ENCODE measurements at places on chromosomes 12 and 14.

DNA sequence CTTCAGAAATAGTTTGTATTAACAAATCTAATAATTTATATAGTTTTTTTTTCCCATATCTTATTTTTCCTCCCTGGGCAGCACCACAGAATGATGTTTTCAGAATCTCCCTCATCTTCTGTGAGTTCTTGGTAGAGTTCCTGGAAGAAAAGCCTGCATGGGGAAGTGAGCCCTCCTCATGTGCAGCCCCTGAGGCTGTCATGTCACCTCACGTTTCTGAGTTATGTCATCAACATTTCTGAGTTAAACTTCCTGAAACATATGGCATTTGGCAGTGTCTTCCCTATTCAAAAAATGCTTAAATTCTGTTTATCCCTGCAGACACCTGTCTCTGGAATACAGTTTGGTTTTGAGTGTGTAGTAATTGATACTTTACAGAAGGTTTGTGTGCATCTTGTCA is 979.0 kb downstream of the TMEM121 start:
- DNase-seq = no peak

DNA sequence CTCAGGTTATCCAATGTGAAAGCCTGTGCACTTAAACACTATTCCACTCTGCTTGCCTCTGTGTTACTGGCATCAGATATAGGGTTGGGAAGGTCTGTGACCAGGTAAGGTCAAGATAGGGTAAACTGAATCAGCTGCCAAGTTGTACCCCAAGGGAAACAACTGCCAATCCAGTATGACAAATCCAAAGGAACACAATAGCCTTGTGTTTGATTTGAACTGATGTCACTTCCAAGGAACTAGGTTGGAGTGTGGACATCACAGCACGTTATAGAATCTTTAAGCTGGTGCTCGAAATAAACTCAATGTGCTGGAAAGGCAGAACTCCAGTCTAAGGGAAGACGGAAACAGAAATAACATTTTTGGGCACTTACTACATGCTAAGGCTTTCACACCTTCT is 223.4 kb upstream of the BTG1 start:
- no peak for DNase-seq

- DNase-seq = no peak
Observed at GRCh38 chr12:120402217-120402616, 33.3 kb upstream of the MSI1 start.

- no peak for DNase-seq
Observed at GRCh38 chr14:68408680-68409079, 384.2 kb downstream of the ZFP36L1 start.

- DNase-seq = no peak
Observed at GRCh38 chr12:127711108-127711507, 555.9 kb upstream of the TMEM132C start.

- no peak for DNase-seq
Observed at GRCh38 chr12:124861898-124862676, 1.6 kb downstream of the SCARB1 start.

DNA sequence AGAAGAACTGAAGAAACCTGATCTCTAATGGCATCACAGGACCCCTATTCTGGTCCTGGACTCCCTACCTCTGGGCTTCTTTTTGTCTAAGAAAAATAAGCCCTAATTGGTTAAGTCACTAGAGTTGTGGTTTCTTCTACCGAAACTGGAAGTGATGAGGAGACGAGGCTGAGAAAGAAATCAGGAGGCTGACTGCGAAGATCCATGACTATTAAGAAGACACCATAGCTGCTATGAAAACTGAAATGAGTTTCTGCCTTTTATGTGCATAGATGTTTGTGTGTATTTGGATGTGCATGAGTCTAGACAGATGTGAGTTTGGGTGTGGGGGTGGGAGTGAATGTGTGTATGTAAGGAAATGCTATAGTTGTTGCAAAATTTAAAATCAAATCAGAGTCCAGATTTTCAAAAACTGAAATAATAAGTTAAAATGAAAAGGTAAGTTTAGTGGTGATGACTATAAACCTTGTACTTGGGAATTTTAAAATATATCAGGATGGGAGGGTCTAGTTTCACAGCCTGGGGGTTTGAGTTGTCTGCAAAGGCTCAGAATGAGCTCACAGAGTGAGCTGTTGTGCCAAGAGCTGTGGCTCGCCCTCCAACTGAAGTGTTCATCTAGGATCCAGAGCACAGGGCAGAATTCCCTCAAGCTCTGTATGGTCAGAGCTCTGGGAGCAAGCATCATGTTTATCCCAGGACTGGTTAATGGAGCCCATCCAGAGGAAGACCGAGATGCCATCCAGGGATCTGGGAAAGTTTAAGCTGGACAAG is 94.9 kb downstream of the VCPKMT start:
- DNase-seq = no peak

- no peak for DNase-seq
Observed at GRCh38 chr12:123387508-123388176, 3.7 kb downstream of the KMT5A start.

- DNase-seq = no peak
Observed at GRCh38 chr14:83425138-83425537, 1891.5 kb upstream of the SEL1L start.

DNA sequence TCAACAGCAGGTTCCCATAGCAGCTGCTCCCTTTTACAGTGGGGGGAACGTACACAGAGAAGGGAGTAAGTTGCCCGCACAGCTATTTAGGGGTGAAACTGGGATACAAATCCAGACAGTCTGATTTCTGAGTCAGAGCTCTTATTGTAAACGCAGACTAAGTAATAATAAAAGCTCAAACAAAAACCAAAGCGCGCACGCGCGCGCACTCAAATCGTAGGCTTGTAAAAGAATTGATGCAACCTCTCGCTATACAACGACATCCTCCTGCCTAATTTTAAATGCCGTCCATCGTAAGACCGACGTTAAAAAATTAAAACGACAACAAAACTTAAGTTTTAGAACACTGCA is 747 bp upstream of the DACT1 start:
- peak; percentile 57 for DNase-seq

- no peak for DNase-seq
Observed at GRCh38 chr14:88902850-88903249, 78.4 kb downstream of the TTC8 start.

GRCh38 chr14:23078692-23079116 is 16.2 kb downstream of the ACIN1 start:
- no peak for DNase-seq

DNA sequence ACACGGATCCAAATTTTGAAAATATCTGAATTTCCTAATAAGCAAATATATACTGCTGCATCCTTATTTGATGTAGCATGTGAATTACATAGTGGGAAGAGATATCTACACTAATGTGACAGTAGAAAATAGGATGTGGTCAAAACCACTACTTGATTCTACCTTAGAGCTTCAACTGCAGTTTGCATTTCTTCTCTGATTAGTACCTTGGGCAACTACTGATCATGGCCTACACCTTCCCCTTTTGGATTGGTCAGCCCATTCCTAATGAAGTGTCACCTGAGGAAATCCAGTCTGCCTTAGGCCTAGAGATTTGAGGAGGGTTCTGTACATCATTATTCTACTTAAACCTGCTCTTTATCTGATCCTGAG is 10.7 kb downstream of the LLPH start:
- DNase-seq = no peak

DNA sequence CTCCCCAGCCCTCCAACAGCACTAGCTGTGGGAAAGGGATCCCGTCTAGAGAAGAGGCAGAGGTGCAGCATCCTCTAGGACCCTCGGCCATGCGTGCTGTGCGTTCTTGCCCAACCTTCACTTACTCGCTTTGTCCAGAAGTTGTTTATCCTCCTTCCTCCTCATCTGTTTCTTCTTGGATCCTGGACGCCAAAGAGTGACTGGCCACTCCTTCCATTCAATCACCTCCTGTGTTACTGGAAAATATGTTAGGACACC is 140.5 kb downstream of the ZFP36L1 start:
- no peak for DNase-seq

- no peak for DNase-seq
Observed at GRCh38 chr14:85038526-85039352, 491.2 kb upstream of the FLRT2 start.

DNA sequence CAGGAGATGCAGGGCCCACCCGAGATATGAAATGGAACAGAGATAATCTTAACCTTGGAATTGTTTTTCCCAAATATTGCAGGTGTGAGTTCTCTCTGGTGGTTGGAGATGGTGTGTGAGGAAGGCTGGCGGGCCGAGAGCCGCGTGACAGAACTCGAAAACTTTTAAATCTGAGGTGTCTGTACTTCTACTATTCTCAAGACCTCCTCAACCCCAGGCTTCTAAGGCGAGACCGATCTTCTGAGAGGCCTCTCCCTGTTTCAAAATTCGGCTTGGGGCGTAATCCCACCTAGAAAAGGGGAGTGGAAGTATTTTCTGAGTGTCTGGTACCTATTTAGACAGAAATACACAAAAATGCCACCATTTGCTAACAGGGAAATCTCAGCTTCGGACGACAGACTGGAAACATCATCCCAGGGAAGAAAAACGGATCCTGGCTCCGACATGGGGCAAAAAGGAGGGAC is 611 bp downstream of the SARNP start:
- DNase-seq = peak; percentile 38

DNA sequence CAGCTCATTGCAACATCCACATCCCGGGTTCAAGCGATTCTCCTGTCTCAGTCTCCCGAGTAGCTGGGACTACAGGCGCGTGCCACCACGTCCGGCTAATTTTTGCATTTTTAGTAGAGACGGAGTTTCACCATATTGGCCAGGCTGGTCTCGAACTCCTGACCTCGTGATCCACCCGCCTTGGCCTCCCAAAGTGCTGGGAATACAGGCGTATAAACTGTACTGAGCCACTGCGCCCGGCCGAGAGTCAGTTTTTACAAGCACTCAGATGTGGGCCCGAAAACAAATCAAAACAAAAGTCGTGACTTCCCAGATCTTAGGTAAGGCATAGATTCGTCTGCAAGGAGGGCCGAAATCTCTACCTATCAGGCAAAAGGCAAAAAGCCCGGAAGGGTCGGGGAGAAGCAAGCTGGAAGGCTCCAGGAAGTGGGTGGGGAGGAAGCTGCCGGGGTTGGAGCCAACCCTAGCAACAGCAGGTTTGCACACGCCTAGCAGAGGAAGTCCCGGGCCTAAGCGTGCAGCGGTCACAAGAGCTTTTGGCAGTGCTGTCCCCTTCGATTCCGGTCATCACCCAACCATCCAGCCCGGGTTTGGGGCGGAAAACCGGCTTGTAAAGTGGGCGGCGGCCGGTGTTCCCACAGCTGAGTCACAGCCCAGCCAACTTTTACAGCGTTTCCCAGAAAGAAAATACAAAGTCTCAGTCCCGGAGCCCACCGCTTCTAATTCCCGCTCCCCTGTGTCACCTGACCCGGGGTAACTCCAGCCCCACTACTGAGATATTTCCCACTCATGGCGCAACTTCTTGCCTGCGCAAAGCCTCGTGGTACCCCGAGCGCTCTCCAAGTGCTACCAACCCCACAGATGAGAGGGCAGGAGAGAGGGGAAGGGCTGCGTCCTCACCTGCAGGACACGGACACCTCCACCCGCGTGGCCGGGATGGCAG is 583 bp downstream of the CPNE8 start:
- peak; percentile 81 for DNase-seq

GRCh38 chr12:84912198-84913128 is at the start of gene SLC6A15:
TSS of gene SLC6A15 (minus strand) at chr12:84912799. CDS start at chr12:84892120, 20,679 bp downstream.
- peak; percentile 78 for DNase-seq

DNA sequence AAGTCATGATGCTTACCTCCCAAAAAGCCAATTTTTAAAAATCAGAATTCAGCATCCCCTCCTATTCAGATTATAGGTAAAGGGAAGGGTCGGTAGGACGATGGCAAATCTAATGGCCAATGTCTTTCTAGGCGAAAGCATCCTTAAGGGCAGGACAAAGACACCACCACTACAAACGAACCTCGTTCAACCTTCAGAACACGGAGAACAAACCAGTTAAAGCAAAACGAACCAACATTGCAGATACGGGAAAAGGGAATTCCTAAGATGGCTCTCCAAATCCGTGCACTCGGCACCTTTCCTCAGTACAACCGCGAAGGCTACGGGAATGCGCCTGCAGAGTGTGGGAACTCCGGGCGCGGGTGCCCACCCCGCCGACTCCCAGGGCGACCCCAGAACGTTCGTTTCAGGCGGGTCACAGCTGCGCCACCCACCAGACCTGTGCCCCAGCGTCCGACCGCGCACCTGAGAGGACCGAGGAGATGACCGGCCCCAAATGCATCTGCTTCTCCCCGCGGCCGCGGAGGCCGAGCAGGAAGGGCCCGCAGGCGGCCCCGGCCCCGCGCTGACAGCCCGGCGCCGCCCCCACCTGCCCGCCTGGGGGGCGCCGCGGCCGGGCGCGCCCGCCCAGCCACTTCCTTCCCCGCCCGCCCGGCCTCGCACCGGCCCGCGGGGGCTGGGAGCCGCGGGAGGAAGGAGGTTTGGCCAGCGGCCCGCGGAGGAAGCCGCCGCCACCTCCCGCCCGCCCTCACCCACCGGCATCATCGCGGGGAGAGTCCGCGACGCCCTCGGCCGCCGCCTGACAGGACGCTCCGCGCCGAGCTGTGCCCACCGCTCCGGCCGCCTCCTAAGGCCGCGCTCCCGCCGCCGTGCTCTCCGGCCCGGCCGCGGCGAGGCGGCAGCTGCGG is 578 bp downstream of the PPP1R13B start:
- DNase-seq = no peak

GRCh38 chr12:48782457-48783395 is 6.2 kb downstream of the ADCY6 start:
- no peak for DNase-seq

GRCh38 chr12:75259143-75259542 is 49.5 kb upstream of the KCNC2 start:
- DNase-seq = no peak

DNA sequence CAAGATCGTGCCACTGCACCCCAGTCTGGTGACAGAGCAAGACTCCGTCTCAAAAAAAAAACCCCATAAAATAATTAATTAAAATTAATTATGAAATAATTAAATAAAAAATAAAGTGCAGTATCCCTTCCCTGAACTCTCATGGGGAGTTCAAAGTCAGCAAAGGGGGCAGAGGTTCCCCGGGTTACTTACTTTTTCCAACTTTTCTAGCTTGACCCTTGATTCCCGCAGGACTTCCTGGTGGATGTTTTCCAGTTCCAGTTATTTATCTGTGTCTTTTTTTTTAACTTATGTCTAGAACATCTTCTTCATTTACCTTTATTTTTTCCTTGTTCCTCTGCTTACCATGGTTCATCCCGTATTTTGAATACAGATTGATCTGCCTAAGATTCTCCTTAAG is 197.4 kb downstream of the EPS8 start:
- no peak for DNase-seq

DNA sequence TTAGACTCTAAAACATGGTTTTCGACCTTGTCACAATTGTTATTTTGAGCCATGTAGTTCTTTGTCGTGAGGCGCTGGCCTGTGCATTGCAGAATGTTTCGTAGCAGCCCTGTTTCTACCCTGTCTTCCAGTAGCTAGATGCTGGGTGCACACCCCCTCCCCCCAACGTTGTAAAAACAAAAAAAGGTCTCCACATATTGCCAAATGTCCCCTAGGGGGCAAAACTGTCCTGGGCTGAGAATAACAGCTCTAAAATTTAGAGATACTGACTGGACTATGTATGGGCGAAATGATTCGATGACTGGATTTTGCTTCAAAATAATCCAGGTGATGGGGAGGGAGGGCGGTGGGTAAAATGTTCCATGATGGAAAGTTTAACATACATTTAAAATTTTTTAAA is 126.1 kb upstream of the FUT8 start:
- no peak for DNase-seq

GRCh38 chr12:123231931-123232330 is 1.0 kb downstream of the MPHOSPH9 start:
- no peak for DNase-seq

GRCh38 chr14:54627540-54628363 is 60.8 kb downstream of the SAMD4A start:
- no peak for DNase-seq

GRCh38 chr12:8887285-8887715 is 27.0 kb upstream of the PHC1 start:
- DNase-seq = no peak

- no peak for DNase-seq
Observed at GRCh38 chr12:16150276-16150675, 127.2 kb downstream of the SLC15A5 start.

Data from T1000 (cell line).